ENCODE measurements at places on chromosomes 12 and 14.

GRCh38 chr14:50920482-50921230, 23.6 kb downstream of the PYGL start:
- DNase-seq, result no peak

DNA sequence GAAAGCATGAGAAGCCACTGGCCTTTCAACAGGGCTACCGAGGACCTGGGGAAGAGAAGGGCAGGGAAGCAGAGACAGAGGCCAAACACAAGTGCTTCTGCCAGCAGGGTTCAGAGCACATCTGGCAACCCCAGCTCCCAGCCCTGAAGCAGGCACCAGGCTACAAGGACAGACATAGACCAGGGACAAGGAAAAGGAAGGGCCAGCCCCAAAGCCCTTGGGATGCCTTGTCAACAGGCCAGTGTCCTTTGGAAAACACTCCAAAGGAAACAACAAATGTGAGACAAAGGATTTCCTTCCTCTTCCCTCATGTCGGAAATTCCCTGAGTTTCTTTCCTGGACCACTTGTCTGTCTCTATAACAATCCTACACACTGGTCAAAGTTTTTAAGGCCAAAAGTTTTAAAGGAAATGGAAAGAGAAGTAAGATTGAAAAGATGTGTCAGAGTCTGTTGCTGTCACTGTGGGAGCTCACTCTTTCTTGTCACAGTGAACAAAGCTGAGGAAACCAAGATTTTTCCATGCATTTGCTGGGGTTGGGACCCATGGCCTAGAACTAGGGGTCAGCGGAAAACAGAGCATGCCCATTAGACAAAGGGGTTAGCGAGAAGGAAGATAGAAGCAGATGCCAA, 59.4 kb downstream of the TTC9 start:
- no peak for DNase-seq

DNA sequence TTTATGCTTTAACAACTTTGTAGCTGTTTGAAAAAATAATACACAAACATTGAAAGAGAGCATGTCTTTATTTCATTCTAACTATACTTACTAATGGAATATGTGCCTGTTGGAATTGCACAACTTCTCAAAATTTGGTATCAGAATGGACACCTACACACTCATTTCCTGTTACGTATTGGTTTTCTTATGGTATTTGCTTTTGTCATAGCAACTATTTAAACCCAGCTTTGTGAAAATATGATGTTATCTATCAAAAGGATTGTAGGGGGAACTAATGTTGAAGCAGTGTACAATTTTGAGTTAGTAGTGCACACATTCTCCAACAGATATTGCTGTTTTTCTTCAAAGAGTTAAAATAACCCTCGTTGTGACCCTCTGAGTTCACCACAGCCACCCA, 52.6 kb downstream of the RBMS2 start:
- no peak for DNase-seq

DNA sequence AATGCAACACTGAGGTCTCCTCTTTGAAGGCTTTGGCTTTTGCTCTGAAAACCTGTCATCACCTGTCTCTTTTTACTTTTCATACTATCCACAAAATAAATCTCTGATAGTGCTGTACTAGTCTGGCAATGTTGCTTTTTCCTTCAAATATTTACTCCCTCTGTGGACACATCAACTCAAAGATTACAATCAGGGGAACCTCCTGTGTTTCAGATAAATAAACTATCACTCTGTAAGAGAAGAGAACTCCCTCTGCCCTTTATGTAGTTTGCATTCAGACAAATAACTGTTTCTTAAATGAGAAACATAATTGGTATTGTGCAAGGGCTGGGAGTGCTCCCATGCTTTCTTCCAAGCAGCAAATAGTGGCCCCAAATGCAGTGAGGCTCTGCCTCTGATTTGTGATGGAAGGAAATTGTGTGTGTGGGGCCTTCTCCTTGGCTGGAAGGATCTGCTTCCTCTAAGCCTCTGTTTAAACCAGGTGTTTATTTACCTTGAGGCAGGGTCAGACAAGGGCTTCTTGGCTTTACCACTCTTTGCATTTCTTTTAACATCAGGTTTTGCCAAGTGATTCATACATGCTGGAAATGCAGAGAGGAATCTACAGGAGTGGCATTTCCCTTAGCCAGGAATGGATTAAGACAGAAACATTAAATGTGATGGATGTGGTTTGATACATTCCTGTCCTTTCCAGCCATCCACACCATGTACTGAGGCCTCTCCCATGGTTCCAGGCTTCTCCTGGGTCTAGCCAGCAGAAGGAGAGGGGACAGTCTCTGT, 69.0 kb downstream of the AKAP6 start:
- peak; percentile 6 for DNase-seq

GRCh38 chr14:105086833-105087307, 21.6 kb upstream of the GPR132 start:
- peak; percentile 92 for DNase-seq

DNA sequence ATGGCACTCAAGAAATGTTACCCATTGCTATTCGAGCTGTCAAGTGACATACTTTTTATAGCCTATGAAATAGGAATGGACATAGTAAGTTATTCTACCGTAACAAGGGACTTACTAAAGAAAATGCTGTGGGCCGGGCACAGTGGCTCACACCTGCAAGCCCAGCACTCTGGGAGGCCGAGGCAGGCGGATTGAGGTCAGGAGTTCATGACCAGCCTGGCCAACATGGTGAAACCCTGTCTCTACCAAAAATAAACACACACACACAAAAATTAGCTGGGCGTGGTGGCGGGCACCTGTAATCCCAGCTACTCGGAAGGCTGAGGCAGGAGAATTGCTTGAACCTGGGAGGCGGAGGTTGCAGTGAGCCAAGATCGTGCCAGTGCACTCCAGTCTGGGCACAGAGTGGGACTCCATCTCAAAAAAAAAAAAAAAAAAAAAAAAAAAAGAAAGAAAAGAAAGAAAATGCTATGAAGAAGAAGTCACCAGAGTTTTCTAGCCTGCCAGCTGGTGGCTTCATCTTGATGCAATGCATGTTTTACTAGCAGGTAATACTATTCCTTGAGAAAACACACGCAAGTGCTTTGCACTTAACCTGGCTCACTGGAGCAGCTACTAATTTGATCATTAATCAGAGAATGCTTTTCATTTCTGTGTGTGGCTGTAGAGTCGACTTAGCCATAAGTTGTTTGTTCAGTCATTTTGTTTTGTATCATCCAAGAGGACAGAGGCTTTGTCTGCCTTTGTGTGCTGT, 166.7 kb upstream of the MYL2 start:
- DNase-seq, result no peak

GRCh38 chr12:70271025-70271424, 27.8 kb downstream of the CNOT2 start:
- DNase-seq, result peak; percentile 78

DNA sequence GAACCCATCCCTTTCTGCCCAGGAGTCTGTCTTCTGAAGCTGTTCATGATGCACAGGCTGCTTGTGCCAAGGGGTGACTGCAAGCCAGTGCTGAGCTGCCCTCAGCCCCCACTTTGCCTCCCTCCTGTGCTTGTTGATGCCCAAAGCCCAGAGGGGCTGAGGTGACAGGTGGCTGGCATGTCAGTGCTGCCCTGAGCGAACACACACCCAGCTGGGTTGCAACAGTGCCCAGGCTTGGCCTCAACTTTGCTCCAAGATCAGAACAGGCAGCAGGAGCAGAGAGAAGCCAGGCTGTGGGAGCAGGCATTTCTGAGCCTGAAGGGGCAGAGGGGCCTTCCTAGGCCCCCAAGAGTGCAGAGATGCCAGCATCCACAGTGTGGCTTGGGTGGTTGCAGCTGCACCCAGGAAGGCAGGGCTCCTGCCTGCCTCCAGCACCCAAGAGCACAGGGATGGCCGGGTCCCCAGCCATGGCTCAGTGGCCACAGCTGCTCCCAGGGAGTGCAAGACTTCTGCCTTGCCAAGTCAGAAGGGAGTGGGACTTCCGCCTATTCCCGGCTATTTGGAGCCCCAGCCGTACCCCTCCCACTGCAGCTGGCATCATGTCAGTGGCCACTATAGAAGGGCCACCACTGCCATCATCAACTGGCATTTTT, 83.1 kb downstream of the SLC16A7 start:
- DNase-seq, result no peak

- DNase-seq, result no peak
Observed at GRCh38 chr12:4286771-4287317, 13.3 kb downstream of the CCND2 start.

GRCh38 chr12:89655841-89656240, 52.8 kb downstream of the ATP2B1 start:
- no peak for DNase-seq

DNA sequence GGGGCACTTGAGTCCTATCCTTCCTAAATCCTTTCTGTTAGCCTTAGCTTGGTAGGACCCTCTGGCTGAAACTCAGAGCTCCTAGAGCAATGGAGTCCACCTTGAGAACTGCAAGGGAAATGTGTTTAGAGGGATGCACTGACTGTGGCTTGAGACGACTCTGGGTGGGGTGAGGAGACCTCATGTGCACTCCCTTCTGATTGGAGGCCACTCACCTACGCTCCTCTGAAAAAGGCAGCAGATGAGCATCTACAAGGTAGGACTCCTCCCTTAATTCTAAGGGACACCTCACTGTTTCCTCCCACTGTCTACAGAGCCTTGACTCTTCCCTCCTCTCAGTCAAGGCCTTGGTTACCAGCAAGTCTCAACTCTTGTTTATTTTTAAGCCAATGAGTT, 1.0 kb downstream of the MAP3K12 start:
- DNase-seq, result no peak

- DNase-seq, result peak; percentile 47
Observed at GRCh38 chr14:37590428-37591139, 4.5 kb downstream of the FOXA1 start.

GRCh38 chr14:23346693-23347405, 5.8 kb downstream of the SLC22A17 start:
- no peak for DNase-seq

DNA sequence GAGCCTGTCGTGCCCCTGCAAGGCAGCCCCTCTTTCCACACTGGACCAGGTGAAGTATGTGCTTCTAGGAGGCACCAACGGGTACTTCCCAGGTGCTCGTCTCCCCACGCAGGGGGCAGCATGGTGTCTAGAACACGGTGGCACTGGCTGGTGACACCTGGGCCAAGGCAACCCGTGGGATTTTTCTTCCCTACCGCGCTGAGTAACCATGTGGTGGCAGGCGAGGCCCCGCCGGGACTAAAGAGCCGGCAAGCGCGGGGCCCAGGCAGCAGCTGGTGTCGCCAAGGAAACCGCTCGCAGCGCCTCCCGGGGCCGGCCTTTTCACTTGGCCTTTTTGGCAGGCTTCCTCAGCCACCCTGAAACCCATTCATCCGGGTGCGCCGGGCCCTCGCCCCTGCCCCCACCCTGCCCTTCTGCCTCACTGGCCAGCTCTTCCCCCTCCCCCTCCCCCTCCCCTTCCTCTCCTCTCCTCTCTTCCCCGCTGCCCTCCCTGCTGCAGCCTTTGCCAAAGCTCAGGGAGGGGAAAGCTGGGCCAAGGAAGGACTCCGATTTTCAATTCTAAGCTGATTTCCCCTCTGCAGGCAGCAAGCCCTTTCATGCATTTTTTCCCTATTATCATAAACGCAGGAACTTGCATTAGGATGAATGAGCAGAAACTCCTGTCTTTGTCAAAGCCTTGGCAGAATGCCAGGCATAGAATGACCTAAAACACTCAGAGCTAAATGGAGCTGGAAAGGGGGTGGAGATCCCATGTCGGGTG, 81.2 kb downstream of the IRF2BPL start:
- peak; percentile 96 for DNase-seq

GRCh38 chr12:52710730-52711129, 7.4 kb upstream of the KRT77 start:
- no peak for DNase-seq

- peak; percentile 27 for DNase-seq
Observed at GRCh38 chr14:102693006-102693755, 84.1 kb upstream of the TRAF3 start.

GRCh38 chr14:55578511-55578910, 1.5 kb upstream of the KTN1 start:
- peak; percentile 17 for DNase-seq

- DNase-seq, result no peak
Observed at GRCh38 chr14:55458800-55459515, 18.5 kb upstream of the TBPL2 start.
